CD8-positive, alpha-beta memory T cell (primary cell): ENCODE measurements at places on chromosomes 6 and 20.
A peak's percentile ranks its signal among the peaks of the same experiment; 100 is the strongest.

DNA sequence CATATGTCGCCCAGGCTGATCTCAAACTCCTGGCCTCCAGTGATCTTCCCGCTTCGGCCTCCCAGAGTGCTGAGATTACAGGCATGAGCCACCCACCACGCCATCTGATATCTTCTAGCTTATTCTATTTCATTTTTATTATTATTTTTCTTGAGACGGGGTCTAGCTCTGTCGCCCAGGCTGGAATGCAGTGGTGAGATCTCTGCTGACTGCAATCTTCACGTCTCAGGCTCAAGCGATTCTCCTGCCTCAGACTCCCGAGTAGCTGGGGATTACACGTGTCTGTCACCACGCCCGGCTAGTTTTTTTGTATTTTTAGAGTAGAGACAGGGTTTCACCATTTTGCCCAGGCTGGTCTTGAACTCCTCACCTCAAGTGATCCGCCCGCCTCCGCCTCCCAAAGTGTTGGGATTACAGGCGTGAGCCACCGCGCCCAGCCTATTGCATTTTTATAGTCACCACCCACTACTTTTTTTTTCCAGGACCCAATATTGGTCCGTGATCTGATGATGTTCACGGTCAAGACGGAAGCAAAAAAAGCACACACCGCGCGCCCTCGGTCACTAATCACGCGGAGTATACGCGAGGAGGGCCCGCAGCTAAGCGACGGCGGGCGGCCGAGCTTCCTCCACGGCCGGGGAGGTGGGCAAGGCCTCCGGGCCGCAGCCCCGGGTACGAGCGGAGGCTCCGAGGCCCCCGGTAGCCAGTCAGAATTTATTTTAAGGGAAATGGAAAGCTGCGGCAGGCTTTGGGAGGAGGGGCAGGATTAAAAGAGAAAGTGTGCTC is 1.1 kb upstream of the LSM14B start:
- peaks cover 10% of the 10 kb centered on the region for H3K36me3 ChIP-seq
- H3K4me3 ChIP-seq, result peak overlapping the region; percentile 60
- H3K27ac ChIP-seq, result peak overlapping the region; percentile 76
- peaks cover 57% of the 10 kb centered on the region for H3K4me1 ChIP-seq

GRCh38 chr6:130602151-130602770 is 224.9 kb upstream of the SMLR1 start:
- no peak overlapping the region for H3K27ac ChIP-seq
- no peaks in the 10 kb centered on the region for H3K27me3 ChIP-seq
- DNase-seq, result no peak
- H3K36me3 ChIP-seq, result no peaks in the 10 kb centered on the region
- H3K4me1 ChIP-seq, result peaks cover 6% of the 10 kb centered on the region

- DNase-seq, result no peak
- no peaks in the 10 kb centered on the region for H3K27me3 ChIP-seq
- no peaks in the 10 kb centered on the region for H3K36me3 ChIP-seq
- no peak overlapping the region for H3K4me3 ChIP-seq
- H3K4me1 ChIP-seq, result no peaks in the 10 kb centered on the region
Measured at GRCh38 chr6:168044521-168045130, 34.4 kb downstream of the FRMD1 start.

DNA sequence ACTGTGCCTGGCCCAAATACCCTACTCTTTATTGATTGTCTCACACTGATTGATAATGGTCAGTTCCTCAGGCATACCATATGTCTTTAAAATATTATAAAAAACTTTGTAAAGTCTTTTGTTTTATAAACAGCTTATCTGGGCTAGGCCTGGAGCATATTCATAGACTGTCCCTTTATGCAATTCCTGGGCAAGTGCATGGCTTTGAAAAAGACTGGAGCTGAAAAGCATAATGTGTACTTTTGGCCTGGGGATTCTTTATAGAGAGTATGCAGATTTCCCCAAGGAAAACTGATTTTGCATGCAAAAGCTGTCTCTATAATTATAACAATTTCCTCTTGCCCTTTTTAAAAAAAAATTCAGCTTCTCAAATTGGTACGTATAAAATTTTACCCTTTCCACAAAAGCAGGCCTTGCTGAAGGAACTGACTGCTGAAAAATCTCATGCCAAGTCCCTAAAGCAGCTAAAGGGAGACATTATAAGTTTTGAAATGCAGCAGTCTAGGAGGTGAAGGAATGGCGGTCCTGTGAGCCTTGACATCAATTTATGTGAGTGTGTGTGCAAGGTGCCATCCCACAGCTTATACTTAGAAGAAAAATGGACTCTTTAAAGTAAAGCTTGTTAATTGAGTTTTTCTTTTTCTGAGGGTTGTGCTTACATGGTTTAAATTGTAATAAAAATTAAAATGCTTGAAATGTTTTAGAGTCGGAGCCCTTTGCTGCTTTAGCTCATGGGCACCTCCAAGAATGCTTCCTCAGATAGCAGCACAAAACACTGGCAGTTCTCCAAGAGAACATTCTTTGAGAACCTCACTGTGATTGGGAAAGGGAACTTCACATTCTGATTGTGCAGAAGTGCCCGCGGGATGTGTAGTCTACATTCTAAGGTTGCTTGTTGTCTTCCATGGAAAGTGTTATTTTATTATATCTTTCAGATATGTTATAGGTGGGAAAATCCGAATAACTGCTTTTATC is 43.9 kb downstream of the PLCB4 start:
- no peak for DNase-seq
- H3K36me3 ChIP-seq, result no peaks in the 10 kb centered on the region
- no peaks in the 10 kb centered on the region for H3K4me1 ChIP-seq

DNA sequence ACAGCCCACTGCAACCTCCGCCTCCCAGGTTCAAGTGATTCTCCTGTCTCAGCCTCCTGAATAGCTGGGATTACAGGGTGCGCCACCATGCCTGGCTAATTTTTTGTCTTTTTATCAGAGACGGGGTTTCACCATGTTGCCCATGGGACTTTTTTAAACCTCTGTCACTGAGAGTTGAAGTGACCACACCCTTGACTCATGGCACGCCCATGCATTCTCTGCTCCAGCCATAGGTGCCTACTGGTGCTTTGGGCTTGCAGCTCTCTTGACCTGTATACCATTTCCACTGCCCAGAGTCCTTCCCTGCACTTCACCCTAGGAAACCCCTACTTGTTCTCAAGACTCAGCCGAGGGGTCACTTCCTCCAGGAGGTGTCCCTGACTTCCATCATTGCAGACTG is 2.4 kb upstream of the SCRT2 start:
- H3K36me3 ChIP-seq, result no peaks in the 10 kb centered on the region
- peaks cover 6% of the 10 kb centered on the region for H3K4me1 ChIP-seq
- no peak for DNase-seq
- peaks cover 54% of the 10 kb centered on the region for H3K27me3 ChIP-seq
- H3K4me3 ChIP-seq, result no peak overlapping the region
- no peak overlapping the region for H3K27ac ChIP-seq
